CD4-positive, alpha-beta T cell treated with Interleukin-6 at 100 ng/mL for 8 hours (primary cell): ENCODE measurements at places on chromosomes 1 and 21.

- peak; percentile 60 for DNase-seq
These were observed 42.0 kb upstream of the ID3 start for GRCh38 chr1:23601135-23601967.

- peak; percentile 39 for DNase-seq
These were observed 2.2 kb downstream of the NUAK2 start for GRCh38 chr1:205319081-205320018.

DNA sequence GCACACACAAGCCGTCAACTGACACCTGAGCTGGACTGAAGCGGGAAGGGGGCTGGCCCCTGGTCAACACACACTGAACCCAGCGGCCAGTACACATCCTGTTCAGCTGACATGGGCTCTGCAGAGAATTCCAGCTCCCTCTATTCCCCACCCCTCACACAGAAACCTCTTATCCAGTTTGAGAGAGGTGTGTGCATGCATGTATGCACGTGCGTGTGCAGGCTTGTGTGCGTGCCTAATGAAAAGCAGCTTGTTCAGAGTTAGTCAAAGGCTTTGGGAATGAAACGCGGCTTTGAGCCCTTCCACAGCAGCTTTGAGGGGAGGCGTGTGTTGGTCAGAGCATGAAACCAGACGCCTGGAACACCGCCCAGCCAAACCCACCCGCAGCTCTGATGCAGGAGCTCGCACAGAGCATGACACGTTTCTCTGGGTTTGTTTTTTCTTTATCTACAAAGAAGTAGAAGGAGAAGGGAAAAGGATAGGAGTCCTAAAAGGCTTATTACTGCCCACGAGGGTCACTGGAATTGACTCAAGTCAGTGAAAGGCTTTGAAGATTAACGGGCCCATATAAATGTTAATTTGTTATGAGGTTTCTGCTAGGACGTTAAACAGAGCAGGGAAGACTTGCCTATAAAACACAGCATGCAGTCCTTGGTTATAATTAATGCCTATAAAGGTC is 184.2 kb downstream of the ETS2 start:
- no peak for DNase-seq

DNA sequence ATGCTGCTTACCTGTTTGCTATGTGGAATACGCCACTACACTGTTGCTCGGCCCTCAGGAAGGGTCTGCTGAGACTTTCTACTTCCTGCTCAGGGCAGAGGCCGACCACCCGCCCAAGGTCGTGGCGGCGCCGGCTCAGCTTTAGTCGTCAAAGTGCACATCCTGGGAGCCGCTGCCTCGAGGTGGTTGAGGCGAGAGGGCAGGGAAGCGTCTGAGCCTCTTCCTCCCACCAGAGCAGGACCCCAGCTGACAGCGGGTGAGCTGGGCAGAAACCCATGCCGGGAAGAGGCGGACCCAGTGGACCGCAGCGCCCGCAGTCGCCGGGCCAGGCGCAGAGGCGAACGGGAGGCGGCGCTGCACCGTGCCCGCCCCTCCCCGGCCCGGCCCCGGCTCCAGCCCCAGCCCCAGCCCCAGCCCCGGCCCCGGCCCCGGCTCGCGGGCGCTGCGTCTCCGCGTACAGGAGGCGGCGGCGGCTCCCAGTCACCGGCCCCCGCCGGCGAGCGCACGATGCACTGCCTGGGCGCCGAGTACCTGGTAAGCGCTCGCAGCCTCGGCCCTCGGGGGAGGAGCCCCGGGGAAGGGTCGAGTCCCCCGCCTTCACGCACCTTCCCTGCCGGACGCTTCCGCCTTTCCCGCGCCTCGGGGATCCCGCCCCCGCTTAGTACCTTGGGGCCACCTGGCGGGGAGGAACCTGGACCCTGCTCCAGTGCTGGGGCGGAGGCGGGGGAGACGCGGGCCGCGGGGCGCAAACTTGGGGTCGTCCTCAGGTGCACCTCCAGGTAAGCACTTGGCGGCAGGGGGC is at the start of gene SLC44A3:
Gene SLC44A3 (plus strand): TSS at position 413 of the 802 bp plus-strand sequence. CDS start 95 bp downstream, at position 508.
- no peak for DNase-seq

DNA sequence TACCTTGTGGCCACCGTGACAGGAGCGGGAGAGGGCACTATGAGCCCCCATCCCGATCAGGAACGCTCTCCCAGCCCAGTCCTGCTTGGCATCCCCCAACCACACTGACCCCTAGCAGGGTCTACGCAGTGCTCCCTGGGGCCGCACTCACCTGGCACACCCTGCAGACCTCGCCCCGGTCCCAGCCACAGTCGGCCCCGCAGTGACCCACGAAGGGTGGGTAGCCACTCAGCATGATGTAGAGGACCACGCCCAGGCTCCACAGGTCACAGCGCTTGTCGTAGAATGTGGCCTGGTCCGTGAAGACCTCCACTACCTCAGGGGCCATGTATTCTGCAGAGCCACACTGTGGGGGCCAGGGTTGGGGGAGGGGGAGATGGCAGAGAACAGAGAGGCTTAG is 11.1 kb upstream of the KNCN start:
- no peak for DNase-seq

DNA sequence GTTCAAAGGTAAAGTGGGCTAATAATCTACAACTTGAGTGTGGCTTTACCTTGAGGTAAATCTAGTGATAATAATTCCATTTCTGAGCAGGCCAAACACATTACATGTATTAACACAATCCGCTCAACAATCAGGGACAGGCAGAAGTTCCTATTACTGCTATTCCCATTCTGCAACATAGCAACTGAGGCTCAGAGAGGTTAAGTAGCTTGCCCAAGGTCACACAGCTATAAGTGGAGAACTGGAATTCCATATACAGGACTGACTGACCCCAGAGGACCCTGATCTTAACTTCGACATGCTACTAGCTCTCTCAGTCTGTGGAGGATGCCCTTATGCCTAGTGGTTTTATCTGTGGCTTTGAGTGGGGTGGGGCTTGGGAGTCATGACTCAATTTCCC is 110.1 kb downstream of the TRABD2B start:
- DNase-seq = no peak

DNA sequence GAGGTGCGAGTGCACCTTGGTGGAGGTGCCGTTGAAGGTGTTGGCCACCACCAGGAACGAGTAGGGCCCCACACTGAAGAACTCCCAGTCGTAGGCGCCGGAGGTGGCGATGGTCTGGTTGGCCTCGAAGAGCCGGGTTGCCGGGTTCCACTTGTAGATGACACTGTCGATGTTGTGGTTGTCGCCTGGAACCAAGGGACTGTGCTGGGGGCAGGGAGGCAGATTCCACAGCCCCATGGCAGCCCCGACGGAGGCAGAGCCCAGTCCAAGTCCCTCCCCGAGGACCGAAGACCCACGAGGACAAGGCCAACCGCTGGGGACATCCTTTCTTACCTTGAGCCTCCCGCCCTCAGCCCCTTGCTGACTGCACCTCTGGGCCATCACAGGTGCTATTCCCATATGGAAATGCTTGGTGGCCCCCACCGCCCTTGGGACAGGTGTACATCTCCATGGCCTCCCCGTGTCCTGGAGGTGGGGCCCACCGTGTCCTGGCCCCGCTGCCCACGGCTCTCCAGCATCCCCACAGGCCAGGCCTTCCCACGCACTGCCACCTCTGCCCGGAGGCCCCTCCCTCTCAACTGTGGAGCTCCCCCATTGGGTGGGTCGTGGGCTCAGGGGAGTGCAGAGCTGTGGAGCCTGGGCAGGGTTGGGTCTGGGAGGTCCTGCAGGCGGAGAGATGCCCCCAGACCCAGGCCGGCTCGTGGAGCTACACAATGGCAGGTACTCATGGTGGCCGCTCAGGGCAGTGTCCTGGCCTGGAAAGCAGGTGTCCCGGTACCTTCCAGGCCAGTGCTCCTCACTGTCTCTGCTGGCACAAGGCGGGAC is 17.9 kb downstream of the KRTAP10-1 start:
- DNase-seq = no peak

DNA sequence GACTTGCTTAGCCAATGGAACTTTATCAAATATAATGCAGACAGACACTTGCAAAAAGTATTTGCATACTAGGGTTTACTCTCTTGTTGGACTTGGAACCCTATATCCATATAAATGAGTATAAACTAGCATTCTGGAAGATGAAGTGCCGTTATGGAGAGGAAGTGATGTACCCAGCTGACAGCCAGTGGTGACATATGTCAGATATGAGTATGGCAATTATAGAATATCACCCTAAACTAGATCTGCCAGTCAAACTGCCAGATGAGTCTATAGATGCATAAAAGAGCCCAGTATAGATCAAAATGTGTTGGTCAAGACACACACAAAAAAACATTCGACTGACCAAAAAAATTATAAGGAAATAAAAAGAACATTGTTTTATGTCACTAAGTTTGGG is 739.3 kb downstream of the PLA2G4A start:
- no peak for DNase-seq

- DNase-seq = no peak
These were observed 4.1 kb upstream of the PDZK1 start for GRCh38 chr1:145711213-145711651.

- no peak for DNase-seq
These were observed 92.4 kb upstream of the DPT start for GRCh38 chr1:168821434-168821833.

- DNase-seq = no peak
These were observed 436 bp downstream of the CHI3L1 start for GRCh38 chr1:203186091-203186445.

DNA sequence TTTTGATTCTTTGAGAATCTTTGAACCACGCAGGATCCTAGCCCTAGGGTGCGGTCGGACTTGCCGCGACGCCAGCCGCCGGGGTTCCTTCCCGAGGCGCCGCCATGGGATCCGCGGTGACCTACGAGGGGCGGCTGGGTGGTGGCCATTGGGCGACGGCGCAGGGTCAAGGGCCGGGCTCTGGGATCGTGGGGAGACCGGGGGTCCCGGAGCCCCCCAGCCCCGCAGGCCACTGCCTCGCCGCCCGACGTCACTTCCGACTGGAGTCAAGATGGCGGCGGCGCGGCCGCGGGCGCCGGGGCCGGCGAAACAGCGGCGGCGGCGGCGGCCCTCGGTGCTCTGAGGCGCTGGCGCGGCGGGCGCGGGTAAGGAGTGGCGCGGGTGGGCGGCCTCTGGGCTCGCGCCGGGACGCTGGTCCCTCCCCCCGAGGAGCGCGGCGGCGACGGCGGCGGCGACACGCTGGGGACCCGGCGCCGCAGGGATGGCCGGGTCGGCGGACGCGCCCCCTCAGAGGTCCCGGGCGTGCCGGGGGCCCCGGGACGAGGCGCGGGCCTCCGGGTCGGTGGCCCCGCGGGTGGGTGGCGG is at the start of gene PRDM2:
Gene PRDM2 (plus strand): TSS at position 253 of the 585 bp plus-strand sequence. CDS start 15,418 bp downstream, outside the sequence.
- peak; percentile 35 for DNase-seq

GRCh38 chr1:161153176-161153575 is 602 bp upstream of the UFC1 start:
- DNase-seq = no peak

GRCh38 chr1:170194451-170194850 is 48.7 kb downstream of the NTMT2 start:
- no peak for DNase-seq

DNA sequence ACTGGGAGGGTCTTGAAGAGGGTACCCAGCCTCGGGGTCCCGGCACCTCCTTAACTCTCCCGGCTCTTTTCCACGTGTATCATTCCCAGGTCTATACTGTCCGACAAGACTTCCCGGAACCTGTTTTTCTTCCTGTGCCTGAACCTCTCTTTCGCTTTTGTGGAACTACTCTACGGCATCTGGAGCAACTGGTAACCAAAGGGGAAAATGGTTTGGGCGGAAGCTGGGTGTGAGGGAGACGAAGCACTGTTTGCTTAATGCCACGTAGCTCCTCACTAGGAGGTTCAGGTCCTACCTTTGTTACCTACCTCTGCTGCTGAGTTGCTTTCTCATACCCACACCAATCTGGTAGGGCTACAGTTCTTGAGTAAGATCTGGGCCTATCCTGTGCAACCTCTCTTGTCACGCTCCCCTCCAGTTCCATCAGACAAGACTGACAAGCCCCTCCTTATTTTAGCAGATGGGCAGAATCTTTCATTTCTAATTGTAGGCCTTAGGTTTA is 642 bp downstream of the SLC30A7 start:
- DNase-seq = peak; percentile 63

DNA sequence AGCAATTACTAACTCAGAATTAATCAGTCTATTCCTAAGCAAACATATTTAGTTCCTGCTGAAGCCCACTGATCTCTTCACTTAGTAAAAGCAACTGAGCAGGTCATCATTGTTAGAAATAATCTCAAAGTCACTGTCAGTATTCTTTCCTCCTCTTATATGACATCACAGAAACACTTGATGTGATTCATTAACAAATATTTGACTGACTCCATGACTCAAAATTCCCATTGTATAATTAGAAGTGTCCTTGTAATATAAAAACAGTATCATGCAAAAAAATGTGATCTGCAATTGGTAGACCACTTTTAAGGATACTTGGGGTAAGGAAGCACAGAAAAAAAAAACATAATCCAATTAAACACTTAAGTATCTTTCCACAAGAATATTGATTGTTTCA is 194.4 kb downstream of the DPYD start:
- DNase-seq = no peak

GRCh38 chr1:51899022-51899421 is 20.5 kb upstream of the NRDC start:
- DNase-seq = no peak

GRCh38 chr1:244239261-244239770 is 188.2 kb downstream of the ZBTB18 start:
- no peak for DNase-seq

- no peak for DNase-seq
These were observed 15.0 kb upstream of the IL20 start for GRCh38 chr1:206850401-206850800.

GRCh38 chr1:9490605-9491339 is 48.5 kb upstream of the SLC25A33 start:
- DNase-seq = peak; percentile 79

- no peak for DNase-seq
These were observed 95.6 kb downstream of the CD58 start for GRCh38 chr1:116474921-116475849.

DNA sequence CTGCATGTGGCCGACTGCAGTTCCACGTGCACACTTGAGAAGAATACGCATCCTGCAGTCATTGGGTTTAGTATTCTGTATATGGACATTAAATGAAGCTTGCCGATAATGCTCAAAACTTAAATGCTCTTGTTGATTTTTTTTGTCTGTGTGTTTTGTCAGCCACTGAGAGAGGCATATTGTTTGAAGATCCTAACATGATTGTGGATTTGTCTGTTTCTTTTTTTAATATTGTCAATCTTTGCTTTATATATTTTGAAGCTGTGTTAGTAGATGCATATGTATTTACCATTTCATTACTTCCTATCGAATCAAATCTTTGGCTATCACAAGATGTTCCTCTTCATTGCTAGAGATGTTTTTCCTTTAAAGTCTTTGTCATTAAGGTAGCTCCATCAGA is 73.2 kb downstream of the FHAD1 start:
- DNase-seq = no peak

DNA sequence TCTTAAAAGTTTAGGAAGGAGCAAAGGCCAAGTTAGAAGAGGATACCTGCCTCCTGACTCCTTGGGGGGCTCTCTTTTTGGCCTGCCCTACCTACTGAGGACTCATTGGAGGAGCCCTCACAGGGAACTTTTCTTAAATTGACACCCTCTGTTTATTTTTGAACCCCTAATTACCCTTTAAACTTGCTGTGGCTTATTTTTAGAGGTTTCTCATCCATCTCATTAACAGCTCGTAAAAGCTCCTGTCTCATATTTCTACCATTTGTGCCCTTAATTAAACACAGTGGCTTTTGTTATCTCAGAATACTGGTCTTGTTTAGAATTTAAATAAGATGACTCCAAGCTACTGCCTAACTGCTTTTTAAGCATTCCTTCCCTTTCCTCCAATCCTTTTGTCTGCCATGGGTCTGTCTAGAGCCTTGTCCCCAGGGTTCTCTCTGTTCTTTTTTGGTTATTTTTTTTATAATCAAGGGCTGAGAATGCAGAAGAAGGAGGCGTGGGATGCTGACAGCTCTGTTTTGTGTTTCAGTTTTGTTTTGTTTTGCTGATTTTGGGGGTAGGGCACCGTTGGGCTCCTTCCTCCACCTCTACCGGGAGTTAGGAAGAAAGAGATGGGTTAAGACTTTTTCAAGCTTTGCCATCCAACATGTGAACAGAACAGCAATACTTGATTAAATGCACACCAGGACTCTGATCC is 78.0 kb downstream of the SYT6 start:
- no peak for DNase-seq
